ENCODE measurements at places on chromosomes 1 and 21.

DNA sequence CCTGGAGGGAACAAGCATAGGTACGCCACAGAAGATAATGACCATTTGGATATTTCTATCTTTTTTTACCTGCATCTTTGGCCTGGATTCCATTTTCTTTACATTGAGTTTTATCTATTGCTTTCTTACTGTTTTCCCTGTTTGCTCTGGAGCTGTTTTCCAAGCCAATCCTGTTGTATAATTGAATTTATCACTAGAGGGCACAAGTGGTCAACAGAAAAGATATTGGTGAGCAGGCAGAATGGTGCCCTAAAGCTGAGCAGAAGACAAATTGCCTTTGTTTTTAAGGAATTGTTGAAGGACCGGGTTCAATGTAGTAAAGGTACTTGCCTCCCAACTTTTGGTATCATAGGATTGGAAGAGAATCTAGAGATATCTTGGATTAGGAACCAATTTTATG is 152.8 kb downstream of the PPP1R12B start:
- DNase-seq, result no peak

- no peak for DNase-seq
Observed at GRCh38 chr1:47708019-47708535, 270.2 kb downstream of the FOXD2 start.

DNA sequence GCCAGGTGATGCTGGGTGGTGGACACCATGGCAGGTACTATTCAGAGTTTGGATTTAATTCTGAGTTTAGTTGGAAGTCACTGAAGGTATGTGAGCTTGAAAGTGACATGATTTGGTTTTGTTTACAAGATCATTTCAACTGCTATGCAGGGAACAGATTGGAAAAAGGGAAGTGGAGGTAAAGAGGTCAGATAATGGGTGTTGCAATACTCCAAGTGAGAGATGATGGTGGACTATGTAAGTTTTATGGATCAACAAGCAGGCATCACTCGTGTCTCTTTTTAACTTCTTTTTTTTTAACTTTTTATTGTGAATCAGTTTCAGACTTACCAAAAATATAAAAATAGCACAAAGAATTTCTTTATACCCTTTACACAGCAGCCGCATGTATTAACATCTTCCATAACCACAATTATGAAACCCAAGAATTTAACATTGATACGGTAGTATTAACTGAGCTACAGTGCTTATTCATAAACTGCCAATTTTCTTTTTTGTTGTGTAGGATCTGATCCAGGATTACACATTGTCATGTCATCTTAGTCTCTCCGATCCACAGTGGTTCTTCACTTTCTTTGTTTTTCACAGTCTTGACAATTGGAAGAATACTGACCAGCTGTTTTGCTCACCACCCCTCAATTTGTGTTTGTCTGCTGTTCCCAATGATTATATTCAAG is 24.9 kb upstream of the NHLH2 start:
- DNase-seq, result no peak

GRCh38 chr21:29350246-29350779 is 51.6 kb downstream of the BACH1 start:
- DNase-seq, result no peak

DNA sequence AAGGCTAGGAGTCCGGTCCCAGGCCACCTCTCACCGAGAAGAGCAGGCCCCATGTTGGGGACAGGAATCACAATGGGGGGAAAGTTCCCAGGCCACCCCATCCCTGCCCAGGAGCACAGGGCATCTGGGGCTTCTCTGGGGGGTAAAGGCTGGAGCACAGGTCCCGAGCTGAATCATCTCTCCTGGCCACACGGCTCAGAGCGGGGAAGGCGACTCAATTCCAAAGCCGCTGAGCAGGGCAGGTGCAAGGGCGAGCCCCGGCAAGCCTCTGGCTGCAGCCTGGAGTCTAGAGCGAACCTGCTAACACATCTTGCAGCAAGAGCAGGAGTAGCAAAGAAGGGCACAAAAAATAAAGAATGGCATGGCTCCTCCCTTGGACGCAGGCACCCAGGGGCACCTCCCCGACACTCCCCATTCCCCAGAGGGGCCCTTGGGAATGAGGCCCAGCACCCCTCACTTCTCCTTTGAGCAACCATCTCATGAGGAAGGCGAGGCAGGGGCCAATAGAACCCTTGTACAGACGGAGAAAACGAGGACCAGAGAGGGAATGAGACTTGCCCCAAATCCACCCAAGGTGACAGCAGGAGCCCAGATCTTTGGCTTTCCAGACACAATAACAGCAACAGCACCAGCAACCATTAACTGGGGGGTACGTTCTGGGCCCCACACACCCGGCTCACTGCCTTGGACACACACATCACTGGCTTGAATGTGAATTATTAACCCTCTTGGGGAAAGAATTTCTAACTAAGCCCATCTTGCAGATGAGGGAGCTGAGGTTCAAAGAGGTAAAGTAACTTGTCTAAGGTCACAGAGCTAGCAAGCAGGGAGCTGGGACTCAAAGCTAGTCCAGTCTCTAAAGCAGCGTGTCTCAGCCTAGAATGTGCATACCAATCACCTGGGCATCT is 20.7 kb upstream of the ALDH4A1 start:
- no peak for DNase-seq

DNA sequence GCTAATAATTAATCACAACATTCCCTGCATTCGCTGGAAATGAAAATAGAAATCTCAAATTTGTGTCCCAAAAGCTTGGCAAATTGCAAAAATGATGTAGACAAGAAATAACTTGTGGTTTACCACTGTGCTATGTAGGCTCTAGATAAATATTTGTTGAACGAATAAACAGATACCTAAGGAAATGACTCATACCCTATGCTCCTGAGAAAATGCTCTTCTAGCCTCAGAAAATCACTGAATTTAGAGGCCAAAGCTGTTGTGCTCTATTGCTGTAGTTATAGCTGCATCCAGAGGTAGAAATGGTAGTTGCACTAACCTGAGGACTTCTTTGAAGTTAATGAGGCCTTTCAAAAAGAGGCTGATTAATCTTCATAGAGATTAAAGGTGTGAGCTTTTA is 142.0 kb upstream of the ZNHIT6 start:
- no peak for DNase-seq

- DNase-seq, result peak; percentile 69
Observed at GRCh38 chr1:52569449-52570210, 16.7 kb upstream of the TUT4 start.

GRCh38 chr1:178934546-178934945 is 63.7 kb upstream of the ANGPTL1 start:
- no peak for DNase-seq

DNA sequence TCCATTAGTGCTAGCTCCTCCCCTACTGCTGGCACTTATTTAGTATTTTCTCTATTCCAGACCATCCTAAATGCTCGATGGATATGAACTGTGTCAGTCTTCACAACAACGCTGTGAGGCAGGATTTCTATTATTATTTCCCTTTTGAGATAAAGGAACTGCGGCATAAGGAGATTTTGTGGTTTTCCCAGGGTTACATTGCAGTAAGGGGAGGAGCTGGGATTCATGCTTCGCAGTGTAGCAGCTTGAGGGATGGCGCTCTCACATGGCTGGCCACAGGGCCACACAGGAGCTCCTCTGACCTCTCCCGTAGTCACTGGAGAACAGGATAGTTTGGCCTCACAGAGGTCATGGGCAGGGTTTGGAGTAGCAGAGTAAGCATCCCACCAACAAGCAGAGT is 116.9 kb downstream of the BEND5 start:
- no peak for DNase-seq

Data from KG1 (cell line).